ENCODE measurements at places on chromosomes 13 and 19.

- no peak for DNase-seq
These were observed 31.6 kb upstream of the MATK start for GRCh38 chr19:3817761-3818160.

- no peak for DNase-seq
These were observed at the start of gene CYP4F3 for GRCh38 chr19:15640294-15640903. TSS of gene CYP4F3 (plus strand) at chr19:15640897. CDS start at chr19:15641416, 519 bp downstream.

GRCh38 chr13:112194579-112194978, 127.6 kb downstream of the SOX1 start:
- DNase-seq, result no peak

GRCh38 chr13:54597540-54598088, 1569.0 kb downstream of the OLFM4 start:
- DNase-seq, result no peak

DNA sequence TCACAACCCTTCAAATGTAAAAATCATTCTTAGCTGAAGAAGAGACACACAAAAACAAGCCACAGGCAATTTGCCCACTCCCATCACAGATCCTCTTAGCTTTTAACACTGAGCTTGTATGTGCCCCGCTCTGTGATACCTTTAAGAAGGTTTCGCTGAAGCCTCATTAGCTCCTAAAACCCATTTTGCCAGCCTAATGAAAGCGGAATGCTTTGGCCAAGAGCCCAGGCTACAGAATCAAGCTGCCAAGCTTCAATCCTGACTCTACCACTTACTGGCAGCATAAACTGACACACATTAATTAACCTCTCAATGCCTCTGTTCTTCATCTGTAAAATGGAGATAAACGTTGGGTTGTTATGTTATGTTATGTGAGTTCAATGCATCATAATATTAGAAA, 10.5 kb downstream of the ZNF112 start:
- DNase-seq, result no peak

DNA sequence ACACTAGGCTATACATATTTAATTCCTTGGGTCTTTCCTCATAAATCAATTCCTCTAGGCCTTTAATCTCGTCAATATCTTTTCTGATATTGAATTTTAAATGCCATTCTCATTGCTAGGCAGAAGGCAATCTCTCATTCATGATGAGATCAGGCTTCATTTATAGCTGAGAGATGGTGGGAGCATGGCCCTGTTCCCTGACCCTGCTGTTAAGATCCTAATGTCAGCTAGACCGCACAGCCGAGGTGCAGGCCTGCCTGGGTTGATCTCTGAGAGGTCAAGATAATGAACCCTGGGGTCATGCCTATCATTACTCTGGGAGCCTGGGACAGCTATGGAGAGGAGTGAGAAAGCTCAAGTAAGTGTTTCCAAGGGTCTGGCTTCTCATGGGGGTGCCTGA, 253.8 kb downstream of the DNAJC15 start:
- no peak for DNase-seq

DNA sequence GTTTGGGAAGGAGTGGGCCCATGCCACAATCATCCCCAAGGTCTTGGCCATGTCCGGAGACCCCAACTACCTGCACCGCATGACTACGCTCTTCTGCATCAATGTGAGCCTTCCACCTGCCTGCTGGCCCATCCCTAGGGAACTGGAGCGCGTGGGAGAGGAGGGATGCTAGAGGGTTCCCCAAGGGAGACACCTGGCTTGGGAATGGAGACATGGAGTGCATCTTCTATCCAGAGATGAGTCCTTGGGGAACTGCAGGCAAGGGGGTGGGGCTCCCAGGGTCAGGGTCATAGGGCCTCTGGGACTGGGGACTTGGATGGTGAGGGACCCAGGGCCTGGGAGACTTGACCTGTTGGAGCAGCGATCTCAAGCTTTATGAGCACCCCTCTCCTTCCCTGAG, 31.2 kb downstream of the PPP2R1A start:
- no peak for DNase-seq

GRCh38 chr13:42405665-42406390, 133.9 kb downstream of the AKAP11 start:
- DNase-seq, result peak; percentile 56

DNA sequence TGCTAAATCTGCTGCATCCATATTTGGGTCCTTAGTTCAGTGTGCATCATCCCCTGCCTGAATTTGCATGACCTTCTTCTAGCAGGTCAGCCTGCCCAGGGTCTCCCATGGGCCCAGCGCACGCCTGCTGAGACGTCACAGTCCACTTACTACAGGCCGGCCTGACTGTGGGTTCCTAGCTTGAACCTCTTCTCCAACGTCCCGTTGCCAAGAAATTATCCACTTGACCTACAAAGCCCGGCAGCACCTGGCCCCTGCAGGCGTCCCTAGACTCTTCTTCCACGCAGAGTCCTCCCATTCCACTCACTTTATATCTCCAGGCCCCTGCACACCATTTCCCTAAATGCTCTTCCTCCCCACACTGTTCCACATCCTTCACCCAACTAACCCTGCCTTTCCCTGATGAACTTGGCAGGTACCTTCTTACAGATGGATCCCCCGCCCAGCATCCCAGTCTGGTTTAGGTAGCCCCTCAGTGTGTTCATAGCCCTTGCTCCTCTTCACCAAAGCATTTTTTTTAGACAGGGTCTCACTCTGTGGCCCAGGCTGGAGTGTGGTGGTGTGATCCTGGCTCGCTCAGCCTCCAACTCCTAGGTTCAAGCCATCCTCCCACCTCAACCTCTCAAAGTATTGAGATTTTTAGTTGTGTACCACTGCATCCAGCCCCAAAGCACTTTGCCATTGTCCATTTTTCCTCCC, 155.0 kb upstream of the SOX1 start:
- DNase-seq, result no peak

DNA sequence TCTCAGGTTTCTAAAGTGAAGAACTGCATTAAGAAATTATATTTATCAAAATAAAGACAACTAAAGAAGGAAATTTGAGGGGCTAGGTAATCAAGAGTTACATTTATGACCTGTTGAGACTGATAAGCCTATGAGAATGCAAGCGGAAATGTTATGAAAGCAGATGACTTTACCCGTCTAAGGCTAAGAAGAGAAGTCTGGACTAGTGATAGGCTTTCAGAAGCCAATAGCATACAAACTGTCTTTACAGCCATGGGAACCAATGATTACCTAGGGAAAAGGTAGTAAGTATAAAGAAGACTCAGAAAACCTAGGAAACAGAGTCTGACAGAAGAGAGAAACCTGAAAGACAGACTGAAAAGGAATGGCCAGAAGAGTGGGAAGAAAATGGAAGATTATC, 11.2 kb downstream of the TSC22D1 start:
- DNase-seq, result no peak

- no peak for DNase-seq
These were observed 18.7 kb upstream of the EID2 start for GRCh38 chr19:39558624-39559117.

DNA sequence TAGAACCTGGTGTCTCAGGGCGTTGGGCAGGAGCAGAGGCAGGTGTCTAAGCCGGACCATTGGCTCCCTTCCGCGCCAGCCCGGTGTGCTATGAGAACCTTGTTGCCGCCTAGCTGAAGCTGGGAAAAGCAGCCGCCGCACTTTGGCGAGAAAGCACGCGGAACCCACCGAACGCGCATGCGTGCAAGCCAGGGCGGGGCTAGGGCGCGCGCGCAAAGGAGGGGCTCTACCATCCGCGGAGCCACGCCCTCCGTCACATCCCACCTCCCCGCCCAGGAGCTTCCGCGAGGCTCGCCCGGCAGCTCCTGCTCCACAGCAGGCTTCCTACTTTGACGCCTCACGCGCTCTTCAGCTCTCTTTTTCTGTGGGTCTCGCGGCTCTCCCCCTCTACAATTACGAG, 51.3 kb downstream of the WDR87 start:
- DNase-seq, result peak; percentile 14

DNA sequence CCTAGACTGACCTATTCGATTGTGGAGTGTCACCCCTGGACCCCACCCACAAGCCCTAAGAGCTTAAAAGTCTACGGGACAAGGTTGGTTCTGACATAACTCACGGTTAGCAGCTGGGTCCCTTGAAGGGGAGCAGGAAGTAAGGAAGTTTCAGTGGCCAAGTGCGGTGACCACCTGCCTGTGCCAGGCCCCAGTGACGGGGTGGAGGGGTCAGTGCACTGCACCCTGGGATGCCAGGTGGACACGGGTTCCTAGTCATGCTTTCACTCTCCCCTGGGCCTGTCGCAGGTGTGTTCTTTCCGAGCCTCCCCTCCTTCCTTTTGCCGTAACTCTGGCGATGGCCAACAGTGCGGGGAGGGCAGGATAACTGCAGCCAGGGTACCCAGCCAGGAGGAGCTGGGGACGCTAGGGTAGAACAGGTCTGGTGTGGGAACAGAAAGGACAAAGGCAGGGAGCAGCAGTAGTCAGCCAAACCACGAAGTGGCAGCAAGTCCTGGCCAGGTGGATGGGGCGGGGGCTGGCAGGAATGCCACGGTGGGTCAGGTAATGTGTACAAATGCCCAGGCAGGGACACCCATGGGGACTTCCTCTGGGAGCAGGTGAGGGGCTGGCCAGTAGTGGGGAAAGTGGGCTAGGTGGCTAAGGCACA, 58.3 kb downstream of the RGCC start:
- no peak for DNase-seq

DNA sequence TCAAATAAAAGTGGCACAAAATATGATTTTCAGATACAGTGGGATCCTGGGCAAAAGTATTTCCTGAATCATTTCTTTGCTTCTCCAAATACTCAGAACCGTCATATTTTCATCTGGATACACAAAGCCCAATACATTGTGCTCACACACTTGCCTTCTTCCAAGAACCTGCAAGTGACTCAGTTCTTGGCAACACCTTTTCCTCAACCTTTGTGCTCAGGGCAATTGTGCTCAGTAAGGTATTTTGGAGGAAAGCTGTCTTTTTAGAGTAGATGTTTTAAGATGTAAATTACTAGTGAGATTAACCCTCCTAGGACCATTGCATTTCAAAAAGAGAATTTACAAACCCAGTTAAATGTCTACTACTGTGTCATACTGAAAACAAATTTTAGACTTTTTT, 233.5 kb downstream of the EFNB2 start:
- DNase-seq, result no peak

DNA sequence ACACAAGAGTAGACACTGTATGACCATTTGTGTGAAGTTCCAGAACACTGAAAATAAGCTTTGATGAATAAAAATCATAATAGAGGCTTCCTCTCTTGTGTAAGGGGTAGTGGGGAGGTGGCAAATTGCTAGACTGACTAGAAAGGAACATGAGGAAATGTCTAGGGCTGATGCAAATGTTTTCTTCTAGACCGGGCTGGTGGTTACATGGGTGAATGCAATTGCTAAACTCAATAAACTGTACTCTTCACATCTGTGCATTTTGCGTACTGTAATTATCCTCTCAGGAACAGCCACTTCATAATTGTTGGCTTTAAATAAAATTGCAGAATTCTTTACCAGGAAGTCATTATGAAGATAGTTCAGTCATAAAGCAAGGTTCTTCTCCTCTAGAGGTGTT, 5.2 kb upstream of the KBTBD7 start:
- DNase-seq, result no peak

- no peak for DNase-seq
These were observed 194.1 kb downstream of the TDRD3 start for GRCh38 chr13:60590800-60591747.

- no peak for DNase-seq
These were observed 10.0 kb upstream of the PROZ start for GRCh38 chr13:113148407-113148806.

DNA sequence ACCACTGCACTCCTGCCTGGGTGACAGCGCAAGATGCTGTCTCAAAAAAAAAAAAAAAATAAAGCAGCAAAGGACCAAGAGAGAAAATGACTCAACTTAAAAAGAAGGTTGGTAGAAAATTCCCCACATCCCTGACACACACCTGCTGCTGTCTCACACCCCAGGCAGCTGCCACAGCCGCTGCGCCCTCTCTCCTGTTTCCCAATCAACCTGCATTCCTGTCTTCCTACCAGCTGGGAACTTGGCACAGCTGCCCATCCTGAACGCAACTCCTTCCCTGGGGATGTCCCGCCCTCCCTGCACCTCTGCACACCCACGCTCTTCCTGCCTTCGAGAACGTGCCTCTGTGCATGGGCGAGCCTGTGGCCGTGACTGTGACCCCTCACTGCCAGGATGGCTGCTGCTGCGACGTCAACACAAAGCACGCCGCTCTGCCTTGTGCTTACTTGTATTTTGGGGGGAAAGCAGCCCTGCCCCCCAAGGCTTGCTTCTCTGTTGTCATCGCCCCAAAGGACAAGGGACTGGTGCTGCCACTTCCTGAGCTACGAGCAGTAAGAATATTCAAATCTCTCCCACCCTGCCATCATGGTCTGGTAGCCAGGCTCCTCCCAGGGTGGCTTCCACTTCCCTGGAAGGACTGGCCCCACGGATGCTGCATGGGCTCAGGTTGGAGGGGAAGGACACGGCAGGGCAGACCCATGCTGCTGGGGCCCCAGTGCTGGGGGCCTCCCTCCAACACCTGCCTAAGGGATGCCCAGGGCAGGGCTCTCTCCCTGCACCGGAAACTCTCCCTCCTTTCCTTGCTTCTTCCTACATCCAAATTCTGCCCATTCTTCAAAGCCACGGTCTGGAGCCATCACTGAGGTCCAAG, 20.7 kb downstream of the SH3GL1 start:
- DNase-seq, result no peak

DNA sequence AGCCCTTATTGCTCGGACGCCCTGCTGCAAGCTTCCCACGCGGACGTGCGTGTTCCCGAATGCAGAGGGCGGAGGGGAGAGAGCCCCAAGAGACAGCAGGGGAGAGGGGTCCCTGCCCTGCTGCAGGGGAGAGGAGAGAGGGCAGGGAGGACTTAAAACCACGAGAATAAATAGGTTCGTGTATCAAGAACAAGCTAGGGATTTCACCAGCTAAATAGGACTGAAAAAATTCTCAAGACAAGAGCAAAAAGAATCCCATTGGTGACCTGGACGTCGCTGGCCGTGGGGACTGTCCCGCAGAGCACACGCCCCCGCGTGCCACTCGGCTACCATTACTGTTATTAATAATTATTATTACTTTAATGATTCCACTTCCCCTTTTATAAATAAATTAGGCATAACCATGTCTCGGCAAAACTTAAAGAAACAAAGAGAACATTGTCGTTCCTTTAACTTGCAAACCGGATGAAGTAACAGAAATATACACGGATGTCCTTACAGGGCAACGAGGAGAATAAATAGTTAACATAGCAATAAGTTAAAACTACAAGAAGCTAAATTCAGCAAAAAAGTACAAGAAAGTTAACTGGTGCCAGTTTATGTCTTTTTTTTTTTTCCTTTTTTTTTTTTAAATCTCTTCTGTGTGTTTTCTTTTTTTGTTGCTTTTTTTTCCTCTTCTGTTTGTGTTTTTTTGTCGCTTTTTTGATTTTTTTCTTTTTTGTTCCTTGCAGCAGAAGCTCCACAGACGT, 16.6 kb downstream of the PRKCSH start:
- no peak for DNase-seq

GRCh38 chr13:58729361-58729760, 1097.8 kb downstream of the PCDH17 start:
- no peak for DNase-seq

Data from activated T-cell treated with anti-CD3 and anti-CD28 coated beads for 24 hours (primary cell).